NCI-H1694 treated with DMSO at 0.1 percent for 48 hours (cell line): ENCODE measurements at places on chromosomes 12 and 14.

GRCh38 chr12:40691913-40692764 is at the start of gene CNTN1:
Gene CNTN1 (plus strand): TSS chr12:40692439.
- peak; percentile 78 for DNase-seq

DNA sequence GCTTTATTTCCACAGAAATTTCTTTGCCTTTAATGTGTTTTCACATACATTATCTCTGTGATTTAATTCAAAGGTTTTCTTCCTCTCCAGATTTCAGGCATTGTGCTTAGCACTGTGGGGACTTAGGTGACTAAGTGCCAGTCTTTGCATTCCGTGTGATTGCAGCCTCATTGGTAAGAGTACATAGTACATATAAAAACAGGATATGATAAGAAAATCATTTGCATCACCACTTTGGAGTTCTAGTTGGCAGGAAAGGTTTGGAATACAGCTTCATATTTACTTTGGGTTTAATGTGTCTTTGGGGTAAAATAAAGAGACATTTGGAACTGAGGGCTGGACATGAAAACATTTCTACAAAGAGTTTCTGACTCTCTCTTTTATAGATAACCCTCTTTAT is 37.8 kb upstream of the C12orf75 start:
- DNase-seq: no peak

DNA sequence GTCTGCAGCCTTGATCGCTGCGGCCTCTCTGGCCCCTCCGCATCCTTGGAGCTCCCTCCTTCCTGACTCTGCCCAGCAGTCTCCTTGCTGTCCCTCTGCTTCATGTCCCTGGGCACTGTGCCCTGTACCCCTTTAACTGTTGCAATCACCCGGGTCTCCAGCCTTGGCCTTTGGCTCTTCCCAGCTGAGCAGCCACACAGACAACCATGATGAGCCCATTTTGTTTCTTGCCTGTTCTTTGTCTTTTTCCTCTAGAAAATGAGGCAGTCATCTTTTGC is 40.6 kb upstream of the MEG3 start:
- DNase-seq: no peak

GRCh38 chr12:103138538-103138937 is 181.1 kb downstream of the ASCL1 start:
- no peak for DNase-seq

GRCh38 chr14:24576182-24576581 is at the start of gene CTSG:
Gene CTSG (minus strand): TSS chr14:24576250. CDS start chr14:24576223, 27 bp downstream.
- DNase-seq: peak; percentile 0

- DNase-seq: no peak
These were observed 17.1 kb upstream of the NEK9 start for GRCh38 chr14:75143761-75144527.

- peak; percentile 45 for DNase-seq
These were observed 7.1 kb upstream of the ZDHHC22 start for GRCh38 chr14:77148510-77149231.

- DNase-seq: peak; percentile 57
These were observed 553.1 kb downstream of the DIO2 start for GRCh38 chr14:79658221-79658620.

- no peak for DNase-seq
These were observed 115.4 kb downstream of the ESR2 start for GRCh38 chr14:64178814-64179213.

DNA sequence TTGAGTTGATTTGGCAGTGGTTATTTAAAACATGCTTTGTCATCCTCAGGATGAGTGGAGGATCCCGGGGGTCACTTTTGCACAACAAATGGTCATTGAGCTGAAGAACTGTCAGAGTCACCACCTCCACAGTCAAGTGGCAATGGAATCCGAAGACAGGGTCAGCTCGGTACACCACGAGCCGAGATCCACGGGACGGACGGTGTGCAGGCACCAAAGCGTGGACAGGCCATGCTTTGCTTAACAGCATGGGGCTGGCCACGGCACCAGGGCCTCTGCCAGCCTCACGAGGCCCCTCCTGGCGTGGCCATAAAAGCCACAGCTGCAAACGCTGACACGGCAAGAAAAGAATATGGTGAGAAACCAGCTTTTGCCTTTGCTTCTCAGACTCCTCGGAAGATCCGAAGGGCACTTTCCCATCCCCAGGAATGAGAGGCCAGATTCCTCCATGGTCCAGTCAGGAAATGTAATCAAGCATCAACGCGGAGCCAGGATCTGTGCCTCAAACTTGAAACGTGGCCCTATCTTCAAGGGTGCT is 152.2 kb upstream of the DIO3 start:
- no peak for DNase-seq

DNA sequence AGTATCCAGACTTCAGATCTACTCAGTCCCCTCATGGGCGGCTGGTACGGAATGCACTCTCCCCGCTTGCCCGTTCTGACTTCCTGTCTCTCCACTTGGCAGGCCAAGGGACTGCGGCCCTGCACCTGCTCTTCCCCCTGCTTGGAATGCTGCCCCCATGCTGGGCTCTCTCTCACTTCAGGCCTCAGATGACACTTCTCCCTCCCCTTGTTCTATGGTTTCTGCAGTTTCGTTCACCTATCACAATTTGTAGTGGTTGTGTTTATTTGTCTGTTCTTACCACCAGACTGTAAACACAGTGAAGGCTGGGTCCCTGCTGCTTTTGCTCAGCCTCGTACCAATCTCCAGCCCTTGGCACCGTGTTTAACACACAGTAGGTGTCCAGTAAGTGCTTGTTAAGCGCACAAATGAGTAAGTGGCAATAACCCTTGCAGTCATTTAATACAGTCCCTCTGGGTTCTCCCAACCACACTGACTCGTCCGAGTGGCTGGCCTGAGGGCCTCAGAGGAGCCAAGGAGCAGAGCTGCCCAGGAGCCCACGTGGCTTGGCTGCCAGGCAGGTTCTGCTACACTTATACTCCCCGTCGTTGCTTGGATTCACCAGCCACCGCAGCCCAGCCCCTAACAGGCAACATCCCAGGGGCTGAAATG is 11.8 kb downstream of the SLC6A12 start:
- DNase-seq: no peak

DNA sequence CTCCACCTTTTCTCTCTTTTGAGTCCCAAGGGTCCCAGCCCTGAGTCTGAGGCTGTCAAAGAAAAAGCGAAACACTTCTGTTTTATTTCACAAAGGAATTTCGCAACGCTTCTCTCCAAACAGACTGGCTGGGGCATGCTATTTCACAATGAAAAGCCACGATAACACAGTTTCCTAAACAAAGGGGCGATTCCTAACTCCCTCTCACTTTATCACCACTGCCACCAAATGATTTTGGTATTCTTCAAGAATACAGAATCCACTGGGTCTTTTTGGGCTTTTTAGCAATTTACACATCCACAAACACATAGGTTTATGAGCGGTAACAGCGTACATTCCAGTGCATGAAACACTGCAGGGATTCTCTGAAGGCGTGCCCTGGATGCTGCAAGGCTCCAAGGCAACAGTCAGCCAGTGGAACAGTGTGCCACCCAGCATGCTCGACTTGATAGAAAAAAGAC is 161.2 kb downstream of the DAD1 start:
- DNase-seq: no peak

DNA sequence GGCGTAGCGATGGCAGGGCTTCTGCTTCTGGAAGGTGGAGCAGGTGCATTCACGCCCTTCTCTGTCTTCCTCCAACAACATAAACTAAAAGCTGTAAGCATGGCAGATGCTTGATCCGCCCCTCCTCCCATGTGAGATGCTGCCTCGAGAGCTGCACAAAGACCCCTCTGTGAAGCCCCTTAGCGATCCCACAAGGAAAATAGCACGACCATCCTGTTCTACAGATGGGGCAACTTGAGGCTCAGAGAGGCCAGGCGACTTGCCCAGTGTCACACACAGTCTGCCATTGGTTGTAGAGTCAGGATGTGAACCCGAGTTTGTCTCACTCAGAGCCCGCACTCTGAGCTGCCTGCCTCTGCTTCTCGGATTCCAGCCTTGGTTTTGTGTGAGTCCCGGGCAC is 144.4 kb downstream of the SCARB1 start:
- DNase-seq: peak; percentile 53

DNA sequence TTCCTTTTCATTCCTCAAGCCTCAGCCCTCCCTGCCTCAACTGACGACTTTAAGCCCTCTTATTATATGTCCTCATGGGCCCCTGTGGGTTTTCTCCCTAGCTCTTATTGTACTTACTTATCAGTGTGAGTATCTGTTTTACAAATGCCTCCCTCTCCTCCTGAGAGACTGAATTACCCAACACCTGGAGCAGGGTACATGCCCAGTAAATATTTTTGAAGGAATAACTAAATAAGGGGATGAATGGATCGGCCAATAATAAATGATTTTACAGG is 95.8 kb upstream of the SLC35F4 start:
- DNase-seq: no peak

- no peak for DNase-seq
These were observed 143.8 kb downstream of the ACSS3 start for GRCh38 chr12:81221681-81222080.

- peak; percentile 97 for DNase-seq
These were observed 57.1 kb downstream of the ERC1 start for GRCh38 chr12:1047898-1048660.

GRCh38 chr12:89180496-89180895 is 171.8 kb downstream of the DUSP6 start:
- DNase-seq: no peak

- no peak for DNase-seq
These were observed 93.8 kb upstream of the MDM1 start for GRCh38 chr12:68425998-68426397.
